Stimulated activated CD4-positive, alpha-beta T cell treated with anti-CD3 and anti-CD28 coated beads, Interleukin-1b, Interleukin-23, amount 100 ng/mL, for 24 hours (primary cell): ENCODE measurements at places on chromosomes 11 and 22.

DNA sequence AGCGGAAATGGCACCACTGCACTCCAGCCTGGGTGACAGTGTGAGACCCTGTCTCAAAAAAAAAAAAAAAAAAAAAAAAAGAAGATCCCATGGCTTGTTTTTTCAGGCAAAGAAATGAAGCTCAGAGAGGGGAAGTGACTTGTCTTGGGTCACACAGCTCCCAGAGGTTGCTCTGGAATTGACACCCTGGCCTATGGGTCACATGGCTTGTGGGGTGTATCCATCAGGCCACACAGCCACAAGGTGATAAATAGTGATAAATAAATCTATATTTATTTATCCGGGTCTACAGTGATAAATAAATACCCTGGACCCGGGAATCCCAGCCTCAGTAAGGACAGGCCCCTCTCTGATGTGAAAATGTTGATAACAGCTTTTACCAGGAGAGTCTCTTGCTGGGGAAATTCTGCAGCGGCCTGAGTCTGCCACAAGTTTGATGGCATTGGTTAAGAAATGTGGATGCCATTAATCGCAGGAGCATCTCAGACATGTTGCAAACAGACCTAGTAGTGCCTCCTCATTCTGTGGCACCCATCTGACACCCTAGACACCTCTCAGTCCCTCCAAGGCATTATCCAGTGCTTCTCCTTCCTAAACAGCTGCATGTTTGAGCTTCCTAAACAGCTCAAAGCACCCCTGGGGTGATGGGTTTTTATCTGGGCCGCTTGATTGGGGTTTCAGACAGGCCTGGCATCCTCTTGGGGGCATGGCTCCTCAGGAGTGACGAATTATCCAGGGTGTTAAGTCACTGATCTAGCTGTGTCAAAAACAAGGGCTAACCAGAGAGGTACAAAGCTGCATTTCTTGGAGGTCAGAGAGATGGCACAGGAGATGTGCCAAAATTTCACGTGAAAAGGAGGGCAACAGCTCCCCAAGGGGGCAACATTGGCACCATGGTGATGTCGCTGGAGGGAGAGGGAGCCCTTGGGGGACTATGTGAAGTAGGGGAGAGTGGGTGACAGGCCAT lies 1.9 kb upstream of the EMID1 start:
- DNase-seq: no peak

- DNase-seq: no peak
These were observed 1.5 kb downstream of the HDAC10 start for GRCh38 chr22:50249341-50250248.

DNA sequence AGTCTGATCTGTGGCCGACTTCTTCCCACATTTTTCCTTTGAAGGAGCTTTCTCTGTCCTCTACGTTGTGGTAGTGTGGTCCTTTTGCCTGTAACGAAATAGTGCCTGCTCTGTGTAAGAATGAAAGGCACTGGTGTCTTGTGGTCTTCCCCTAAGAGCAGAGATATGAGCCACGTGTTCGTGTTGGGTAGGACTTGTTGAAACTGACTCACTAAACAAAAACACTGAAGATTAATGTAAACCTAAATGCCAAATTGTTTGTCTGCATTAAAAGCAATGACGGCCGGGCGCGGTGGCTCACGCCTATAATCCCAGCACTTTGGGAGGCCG lies 10.1 kb upstream of the RPS3 start:
- no peak for DNase-seq

DNA sequence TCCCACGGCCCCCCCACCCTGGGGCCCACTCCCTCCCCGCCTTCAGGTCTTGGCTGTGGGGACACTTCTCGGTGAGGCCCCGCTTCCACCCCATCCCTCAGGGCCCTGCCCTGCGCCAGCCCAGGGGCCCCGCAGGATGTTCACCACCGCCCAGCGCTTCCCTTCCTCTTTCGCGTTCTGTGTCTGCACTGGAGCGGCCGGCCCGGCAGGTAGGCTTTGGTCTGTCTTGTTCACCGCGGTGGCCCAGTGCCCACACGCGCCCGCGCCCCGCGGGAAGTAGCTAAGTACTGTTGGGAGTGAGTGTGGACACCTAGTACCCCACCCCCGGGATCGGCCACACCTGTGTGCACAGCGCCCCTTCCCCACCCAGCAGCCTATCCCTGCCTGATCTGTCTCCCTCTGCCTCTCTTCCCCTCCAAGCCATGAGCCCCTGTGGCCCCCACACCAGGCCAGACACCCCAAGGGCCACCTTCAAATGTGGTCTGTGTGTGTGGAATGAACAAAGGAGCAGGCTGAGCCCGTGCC lies 85.4 kb downstream of the WNT7B start:
- DNase-seq: no peak

DNA sequence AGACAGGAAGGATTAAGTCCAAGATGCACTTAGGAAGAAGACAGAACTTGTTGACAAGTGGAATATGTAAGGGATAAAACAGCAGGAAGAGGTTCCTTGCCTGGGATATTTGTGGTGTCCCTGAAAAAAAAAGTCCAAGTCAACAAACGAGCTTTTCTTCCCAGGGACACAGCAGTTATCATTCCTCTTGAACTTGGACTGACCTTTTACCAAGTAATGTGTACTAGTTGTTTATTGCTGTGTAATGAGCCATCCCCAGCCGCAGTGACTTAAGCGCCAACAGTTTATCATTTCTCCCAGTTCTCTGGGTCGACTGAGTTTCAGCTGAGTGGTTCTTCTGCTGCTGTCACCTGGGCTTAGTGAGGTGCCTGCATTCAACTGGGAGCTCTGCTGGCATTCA lies 37.0 kb downstream of the KREMEN1 start:
- DNase-seq: no peak

GRCh38 chr22:25091458-25091857 lies 108.2 kb upstream of the CRYBB3 start:
- DNase-seq: no peak

GRCh38 chr11:84833488-84834088 lies 793.6 kb downstream of the DLG2 start:
- no peak for DNase-seq
